COLO829 (cell line): ENCODE measurements at places on chromosomes 1 and 21.

GRCh38 chr1:52055866-52056162 lies 281 bp upstream of the BTF3L4 start:
- DNase-seq = no peak

GRCh38 chr1:48115835-48116234 lies 106.7 kb upstream of the SLC5A9 start:
- DNase-seq = no peak

DNA sequence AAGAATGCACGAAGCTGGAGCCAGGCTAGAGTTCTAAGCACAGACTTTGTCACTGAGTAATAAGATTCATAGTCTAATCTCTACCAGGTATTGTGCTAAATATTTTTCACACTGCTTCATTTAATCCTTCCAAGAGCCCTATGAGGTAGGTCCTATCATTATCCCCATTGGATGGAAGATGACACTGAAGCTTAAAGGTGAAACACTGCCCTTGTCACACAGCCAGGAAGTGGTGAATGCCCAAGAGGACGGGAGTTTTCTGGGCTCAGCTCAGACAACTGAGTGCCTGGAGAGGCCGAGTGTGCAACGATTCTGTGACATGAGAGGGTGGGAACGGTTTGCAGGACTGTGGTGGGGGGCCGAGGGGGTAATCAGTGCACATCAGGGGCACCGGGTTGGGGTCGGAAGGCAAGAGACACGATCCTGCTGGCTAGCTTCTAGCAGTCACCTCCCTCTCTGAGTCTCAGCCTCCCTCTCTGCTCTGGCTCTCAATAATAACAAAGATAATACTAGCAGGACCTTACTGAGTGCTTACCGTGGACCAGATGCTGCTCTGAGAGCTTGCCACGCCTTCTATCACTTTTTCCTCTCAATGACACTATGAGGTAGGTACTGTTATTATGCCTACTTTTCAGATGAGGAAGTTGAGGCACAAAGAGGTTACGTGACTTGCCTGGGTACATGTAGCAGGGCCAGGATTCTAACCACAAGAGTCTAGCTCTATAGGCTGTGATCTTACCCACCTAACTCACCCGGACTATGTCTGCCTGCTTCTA lies 12.4 kb downstream of the KCNQ4 start:
- DNase-seq = no peak

GRCh38 chr1:211579440-211580302 lies 710 bp upstream of the SLC30A1 start:
- peak; percentile 29 for DNase-seq

GRCh38 chr1:15452866-15453571 lies 3.5 kb upstream of the CELA2A start:
- no peak for DNase-seq

DNA sequence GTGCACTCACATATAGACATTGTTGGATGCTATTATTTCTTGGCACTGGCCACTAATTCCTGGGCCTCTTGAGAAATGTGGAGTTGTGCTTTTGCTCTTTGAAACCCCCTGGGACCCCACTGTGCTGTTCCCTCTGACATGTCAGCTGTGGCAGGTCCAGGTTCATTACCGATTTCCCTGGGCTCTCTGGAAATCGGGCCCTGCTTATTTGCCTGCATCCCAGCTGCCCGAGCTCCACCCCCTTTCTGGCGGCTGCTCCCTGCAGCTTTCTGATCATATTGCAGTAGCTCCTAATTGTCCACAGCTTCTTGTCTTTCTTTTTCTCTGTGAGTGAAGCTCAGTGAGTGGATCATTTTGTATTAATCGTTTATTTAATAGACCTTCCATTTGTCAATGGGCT lies 183.7 kb upstream of the FAM78B start:
- no peak for DNase-seq

DNA sequence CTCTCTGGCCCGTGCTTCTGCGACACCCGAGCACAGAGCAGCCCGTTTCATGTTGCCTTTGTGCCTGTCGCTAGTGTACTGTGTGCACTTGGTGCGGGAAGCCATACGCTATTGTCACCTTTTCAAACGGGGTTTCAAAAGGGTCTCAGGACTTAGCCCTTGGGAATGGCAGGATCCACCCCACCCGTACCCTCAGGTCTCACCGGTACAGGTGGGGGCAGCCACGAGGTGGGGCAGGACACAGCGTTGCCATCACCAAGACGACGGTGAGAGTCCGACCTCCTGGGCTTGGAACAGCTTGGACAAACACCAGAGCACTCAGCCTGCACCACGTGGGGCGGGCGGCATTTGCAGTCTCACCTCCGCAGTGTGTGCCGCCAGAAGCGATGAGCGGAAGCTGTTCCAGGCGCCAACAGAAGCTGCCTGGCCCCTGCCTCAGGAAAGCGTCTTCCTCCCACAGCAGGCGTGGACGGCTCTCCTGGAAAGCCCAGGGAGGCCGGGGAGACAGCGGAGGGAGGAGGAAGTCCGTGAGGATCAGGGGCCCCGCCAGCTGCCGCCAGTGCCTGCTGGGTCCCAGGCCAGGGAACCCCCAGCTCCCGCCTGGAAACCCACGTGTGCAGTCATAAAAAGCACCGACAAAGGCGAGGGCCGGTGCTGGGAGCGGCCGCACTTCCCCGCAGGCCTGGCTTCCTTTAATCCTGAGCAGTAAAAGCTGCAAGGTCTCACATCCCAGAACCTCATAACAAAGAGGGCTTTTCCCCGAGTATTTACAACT lies 131.3 kb upstream of the ARHGEF16 start:
- DNase-seq = no peak

DNA sequence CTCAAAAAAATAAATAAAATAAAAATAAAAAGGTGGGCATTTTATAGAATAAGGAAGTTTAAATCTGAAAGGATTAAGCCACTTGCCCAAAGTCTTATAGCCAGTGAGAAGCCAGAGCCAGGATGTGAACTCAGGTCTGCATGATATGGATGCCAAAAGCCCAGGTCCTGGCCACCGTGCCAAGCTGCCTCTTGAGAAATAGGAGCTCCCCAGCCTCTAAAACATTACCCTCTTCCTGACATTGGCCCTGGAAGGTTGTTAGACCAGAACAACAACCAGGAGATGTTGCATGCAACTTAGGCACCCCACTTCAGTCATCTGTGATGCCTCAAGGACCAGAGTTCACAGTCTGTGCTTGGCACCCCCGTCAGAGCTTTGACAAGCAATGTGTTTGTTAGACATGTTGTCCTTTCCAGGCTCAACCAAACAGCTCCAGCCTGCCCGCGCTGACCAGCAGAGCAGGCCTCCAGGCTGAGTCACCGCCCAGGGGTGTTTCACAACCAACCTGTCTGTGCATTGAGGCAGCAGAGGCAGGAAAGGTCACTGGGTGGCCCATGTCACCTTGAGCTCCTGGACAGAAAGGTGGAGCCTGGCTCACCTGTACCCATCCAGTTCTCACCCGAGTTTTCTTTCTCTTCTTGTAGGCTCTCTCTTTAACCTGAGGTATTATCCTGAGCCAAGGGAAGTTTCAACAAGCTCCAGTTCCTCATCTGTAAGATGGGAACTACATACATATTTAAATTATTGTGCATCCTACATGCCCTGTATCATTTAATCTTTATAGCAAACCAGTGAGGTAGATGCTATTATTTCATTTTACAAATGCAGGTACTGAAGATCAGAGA lies 14.9 kb upstream of the MED18 start:
- DNase-seq = no peak

DNA sequence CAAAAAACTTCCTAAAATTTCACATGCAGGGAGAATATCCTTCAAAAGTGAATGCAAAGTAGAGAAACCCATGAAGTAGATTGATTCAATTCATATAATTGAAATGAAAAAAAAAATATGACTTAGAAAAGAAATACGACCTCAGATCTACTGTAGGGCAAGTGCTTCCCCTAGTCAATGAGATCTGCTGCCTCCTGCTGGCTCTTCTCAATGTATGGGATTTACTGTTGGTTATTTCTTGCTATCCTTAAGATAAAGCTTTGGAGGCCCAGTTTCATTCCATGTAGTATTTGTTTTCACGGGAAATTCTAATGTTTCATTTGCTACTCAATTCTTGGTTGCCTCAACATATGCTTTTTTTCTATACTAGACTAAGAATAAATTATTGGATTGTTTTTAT lies 46.2 kb downstream of the ZNF648 start:
- DNase-seq = peak; percentile 15

DNA sequence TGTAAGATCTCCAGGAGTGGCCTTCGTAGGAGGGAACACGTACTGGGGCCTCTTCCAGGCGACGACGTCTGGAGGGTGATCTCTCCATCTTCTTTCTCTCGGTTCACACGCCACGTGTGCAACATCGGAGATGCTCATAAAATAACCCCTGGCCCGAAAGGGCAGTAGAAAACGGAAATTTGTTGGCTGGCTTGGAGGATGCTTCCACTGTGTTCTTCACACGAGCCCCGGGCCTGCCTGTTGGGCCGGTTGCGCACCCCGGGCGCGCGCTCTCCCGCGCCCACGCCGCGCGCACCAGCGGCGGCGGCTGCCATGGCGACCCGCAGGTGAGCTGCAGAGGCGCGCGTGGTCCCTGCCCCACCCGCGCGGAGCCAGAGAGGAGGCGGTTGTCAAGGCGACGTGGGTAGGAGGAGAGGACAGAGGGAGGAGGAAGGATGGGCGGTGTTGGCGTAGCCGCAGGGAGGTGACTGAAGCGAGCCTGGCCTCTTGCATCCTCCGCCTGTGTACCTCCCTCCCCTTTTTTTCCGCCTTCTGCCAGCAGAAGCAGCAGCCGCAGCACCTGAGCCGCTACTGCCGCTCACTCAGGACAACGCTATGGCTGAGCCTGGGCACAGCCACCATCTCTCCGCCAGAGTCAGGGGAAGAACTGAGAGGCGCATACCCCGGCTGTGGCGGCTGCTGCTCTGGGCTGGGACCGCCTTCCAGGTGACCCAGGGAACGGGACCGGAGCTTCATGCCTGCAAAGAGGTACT lies at the start of gene ELAPOR1:
Gene ELAPOR1, plus strand, starts transcription at position 526 of the 752 bp plus-strand sequence. Its CDS starts 69 bp downstream, at position 595.
- DNase-seq = no peak

DNA sequence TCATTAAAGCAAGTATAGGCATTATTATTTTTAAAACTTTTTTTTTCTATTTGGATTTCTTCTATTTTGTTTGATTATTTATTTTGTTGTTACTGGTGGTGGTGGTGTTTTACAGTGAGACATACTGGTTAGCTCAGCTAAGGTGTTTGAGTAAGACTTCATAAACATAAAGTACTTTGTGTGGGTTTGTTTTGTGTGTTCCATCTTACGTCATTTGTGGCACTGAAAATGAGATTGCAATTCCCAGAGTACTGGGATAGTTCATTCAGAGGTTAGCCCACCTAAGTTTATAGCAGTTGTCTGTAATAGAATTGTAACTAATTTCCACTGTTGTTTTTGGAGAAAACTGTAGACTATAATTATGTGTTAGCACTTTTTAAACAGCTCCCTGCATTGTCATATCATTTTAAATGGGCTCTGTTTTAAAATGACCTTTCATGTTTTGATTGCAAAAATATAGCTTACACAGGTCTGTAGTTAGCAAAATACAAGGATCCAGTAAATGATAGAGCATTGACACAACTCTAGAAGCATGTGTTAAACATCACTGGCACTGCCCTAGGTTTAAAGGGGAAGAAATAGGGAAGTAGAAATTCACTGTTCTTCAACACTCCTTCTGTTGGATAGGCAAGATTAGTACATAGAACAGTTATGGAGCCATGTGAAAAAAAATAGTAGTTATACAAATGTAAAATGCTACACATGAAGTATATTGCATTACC lies 171.7 kb downstream of the NFIA start:
- DNase-seq = no peak

GRCh38 chr1:185479796-185480195 lies 162.8 kb upstream of the IVNS1ABP start:
- DNase-seq = no peak

GRCh38 chr1:53278298-53278725 lies 40.0 kb upstream of the MAGOH start:
- DNase-seq = peak; percentile 44

DNA sequence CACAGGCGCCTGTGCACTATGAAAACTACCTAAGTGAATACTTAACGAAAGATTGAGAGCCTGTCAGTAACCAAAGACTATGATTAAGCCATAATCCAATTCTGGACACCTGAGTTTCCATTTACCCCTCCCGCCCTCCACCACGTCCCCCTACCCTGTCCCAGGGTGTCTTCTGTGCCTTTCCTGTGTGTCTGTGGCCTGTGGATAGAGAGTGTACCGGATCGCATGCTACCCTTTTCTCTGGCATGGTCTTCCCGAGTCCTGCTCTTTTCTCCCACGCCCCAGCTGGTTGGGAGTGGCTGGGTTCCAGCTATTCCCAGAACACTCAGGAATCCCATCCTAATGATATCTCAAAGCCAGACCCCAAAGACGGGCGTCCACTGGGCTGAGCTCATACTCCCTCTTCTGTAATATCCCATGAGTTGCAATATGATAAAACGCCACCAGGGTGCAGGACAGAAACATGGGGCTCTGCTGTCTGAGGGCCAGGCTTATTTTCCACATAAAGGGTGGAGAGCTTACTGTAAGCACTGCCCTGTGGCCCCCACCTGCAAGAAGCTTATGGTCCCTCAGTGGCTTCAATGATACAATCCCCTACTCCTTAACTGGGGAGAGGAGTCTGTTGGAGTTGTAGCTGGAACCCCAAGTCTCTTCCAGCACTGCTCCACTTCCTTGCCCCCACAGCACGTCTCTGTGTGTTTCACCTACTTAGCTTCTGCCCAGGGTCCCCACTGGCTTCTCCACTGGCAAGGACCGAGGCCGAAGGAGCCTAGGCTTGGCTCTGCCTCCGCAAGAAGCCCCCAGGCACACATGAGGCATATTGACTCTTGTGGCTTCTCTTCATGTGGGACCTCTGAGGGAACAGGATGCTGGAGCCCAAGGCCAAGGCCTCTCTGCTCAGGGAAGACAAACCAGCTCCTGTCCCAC lies 17.6 kb upstream of the ALX3 start:
- DNase-seq = peak; percentile 50

DNA sequence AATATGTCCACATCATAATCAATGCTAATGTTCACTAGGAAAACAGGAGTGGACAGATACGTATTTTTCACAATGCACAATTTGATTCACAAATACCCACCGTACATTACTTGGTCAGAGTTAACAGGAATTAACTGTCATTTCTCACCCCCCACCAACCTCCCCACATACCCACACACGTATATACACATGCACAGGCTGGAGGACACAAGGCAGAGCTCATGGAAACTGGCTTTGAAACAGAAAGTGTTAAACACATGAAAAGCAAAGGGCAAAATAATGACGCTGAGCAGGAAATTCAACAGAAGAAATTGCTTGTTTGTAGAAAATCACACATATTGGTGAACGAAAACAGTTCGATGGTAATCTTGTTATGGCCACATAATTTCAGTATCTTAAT lies 188.4 kb upstream of the DMRTA2 start:
- no peak for DNase-seq

GRCh38 chr1:232398823-232399222 lies 231.1 kb downstream of the SIPA1L2 start:
- DNase-seq = no peak

- no peak for DNase-seq
Observed at GRCh38 chr1:222223010-222223409, 324.9 kb downstream of the HHIPL2 start.

DNA sequence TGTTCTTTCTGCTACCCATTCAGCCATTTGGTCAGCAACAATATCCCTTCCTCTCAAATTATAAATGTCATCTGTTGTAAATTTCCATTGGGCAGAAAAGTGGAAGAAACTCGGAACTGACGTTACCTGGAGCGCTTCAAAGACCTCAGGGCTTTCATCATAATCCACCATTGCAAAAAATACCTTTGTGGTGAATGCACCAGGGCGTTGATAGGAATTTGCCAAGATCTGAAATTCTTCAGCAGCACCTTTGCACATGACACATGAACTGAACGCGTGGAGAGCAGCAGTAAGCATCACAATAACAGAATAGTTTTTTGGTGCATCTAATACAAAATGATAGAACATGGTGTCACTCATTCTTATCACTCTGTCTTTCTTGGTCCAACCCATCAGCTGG lies 3.1 kb upstream of the TEKT2 start:
- DNase-seq = no peak
